ENCODE measurements at places on chromosomes 7 and 10. TPM values are rescaled to one million over a fixed set of nuclear protein-coding genes. Genes with fewer than 3 reads are reported as not detected.

The ZNF425 gene
- total RNA-seq = 0.87 TPM

The SGCE gene
- total RNA-seq = 44.6 TPM

The ZNF488 gene
- total RNA-seq = 2.1 TPM

The IFIT3 gene
- total RNA-seq = 5.3 TPM

The CLRN3 gene
- total RNA-seq = not detected

The CPVL gene
- total RNA-seq = 31.3 TPM

The CPXM2 gene
- 1.9 TPM for total RNA-seq

The CCAR1 gene
- 45.1 TPM for total RNA-seq

The NT5C3A gene
- total RNA-seq = 18.2 TPM

The AMPH gene
- total RNA-seq = 0.07 TPM

The OGDHL gene
- total RNA-seq = 0.36 TPM

The GATA3 gene
- total RNA-seq = 3.2 TPM

The HIF1AN gene
- 6.1 TPM for total RNA-seq

The FXYD4 gene
- not detected for total RNA-seq

The HHEX gene
- 4.5 TPM for total RNA-seq

The DNAH11 gene
- 2.8 TPM for total RNA-seq

The CALML3 gene
- not detected for total RNA-seq

The FAM107B gene
- 46.0 TPM for total RNA-seq

The GALNT17 gene
- total RNA-seq = 0.12 TPM

The OR6V1 gene
- not detected for total RNA-seq

The CDH23 gene
- total RNA-seq = under 0.01 TPM

The ZNF727 gene
- not detected for total RNA-seq

The C7orf57 gene
- total RNA-seq = not detected

The TYW1B gene
- 0.80 TPM for total RNA-seq

The MNX1 gene
- 2.1 TPM for total RNA-seq

The CTAGE6 gene
- 0.06 TPM for total RNA-seq

The NPY4R2 gene
- not detected for total RNA-seq

The MAGI2 gene
- 0.43 TPM for total RNA-seq

The PDZD7 gene
- 6.6 TPM for total RNA-seq

The ZNF37A gene
- total RNA-seq = 3.7 TPM

The EPO gene
- total RNA-seq = not detected

The ITGB8 gene
- total RNA-seq = 121 TPM

The ADARB2 gene
- total RNA-seq = under 0.01 TPM
